ENCODE measurements at places on chromosomes 2 and 18.

- no peak for DNase-seq
Measured at GRCh38 chr2:38178556-38179419, 102.8 kb upstream of the CYP1B1 start.

- DNase-seq: peak; percentile 46
Measured at GRCh38 chr2:73987109-73987947, 2.6 kb downstream of the TET3 start.

DNA sequence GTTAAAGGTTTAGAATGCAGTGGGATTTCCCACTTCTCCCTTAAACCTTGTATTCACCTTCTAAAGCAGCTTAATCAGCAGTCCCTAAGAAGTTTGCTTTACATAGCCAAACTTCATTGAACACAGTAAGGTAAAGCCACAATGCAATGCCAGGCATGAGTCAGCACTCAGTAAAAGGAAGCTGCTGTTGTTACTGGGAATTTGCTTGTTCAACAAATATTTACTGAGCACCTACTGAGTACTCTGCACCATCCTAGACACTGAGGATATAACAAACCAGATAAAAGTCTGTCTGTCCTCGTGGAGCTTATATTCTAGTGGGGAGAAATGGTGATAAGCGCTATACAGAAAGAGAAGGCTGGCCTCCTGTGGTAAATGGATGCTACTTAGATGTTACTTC, 162.7 kb downstream of the PKP4 start:
- no peak for DNase-seq

- DNase-seq: no peak
Measured at GRCh38 chr18:74806073-74806472, 208.4 kb downstream of the ZNF407 start.

GRCh38 chr2:218002143-218002844, 501 bp downstream of the TNS1 start:
- no peak for DNase-seq

DNA sequence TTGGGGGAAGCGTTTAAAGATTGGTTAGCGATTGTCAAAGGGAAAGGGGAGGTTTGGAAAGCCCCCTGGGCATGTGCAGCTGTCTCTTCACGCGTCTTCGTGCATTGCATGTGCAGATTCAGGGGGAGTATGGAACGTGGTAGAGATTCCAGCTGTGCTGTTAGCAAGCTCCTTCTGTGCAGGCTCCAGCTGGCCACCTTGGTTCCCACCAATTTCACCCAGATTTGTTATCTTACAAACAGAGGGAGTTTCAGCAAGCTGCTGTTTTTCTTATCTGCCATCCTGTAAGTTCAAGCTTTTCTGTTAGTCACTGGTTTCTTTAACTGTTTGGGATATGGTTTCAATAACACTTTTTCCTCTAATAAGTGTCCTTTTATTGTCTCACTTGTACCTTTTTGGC, 30.4 kb downstream of the FARP2 start:
- no peak for DNase-seq

DNA sequence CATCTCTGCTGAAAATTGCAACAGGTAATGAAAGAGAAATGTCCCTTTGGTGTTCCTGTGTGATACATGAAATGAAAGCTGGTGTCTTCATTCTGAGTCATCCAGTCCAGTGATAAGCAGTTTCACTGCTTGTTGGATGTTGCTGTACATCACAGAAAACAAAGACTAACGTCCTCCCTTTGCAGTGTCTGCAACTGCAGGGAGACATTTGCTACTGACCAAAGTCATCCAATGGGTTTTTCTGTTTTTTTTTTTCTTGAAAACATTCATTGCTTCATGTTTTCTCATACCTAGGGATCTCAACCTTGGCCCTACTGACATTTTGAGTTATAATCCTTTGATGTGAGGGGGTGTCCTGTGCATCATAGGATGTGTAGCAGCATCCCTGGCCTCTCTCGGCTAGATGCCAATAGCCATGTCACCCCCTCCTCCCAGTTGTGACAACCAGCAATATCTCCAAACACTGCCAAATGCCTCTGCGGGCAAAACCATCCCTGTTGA, 63.6 kb upstream of the FZD5 start:
- DNase-seq: no peak

DNA sequence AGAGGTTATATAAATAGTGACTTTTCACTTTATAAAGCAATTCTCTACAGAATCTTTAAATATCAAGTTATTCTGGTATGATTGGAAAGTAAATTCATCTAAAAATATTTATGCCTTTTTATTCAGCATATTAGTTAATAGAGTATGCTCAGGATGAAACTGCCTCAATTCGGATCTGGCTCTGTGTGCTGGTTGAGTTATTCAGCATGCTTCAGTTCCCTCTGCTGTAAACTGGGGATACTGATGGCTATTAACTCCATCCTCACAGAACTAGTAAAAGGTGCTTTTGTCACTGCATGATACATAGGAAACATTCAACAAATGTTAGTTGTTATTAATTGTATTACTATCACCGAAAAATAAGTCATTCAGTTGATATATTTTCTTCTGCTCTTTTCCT, 250.3 kb downstream of the NRXN1 start:
- DNase-seq: no peak

- no peak for DNase-seq
Measured at GRCh38 chr2:1907291-1907690, 163.0 kb upstream of the PXDN start.

- DNase-seq: peak; percentile 29
Measured at GRCh38 chr2:21757805-21758430, 634.1 kb downstream of the TDRD15 start.

DNA sequence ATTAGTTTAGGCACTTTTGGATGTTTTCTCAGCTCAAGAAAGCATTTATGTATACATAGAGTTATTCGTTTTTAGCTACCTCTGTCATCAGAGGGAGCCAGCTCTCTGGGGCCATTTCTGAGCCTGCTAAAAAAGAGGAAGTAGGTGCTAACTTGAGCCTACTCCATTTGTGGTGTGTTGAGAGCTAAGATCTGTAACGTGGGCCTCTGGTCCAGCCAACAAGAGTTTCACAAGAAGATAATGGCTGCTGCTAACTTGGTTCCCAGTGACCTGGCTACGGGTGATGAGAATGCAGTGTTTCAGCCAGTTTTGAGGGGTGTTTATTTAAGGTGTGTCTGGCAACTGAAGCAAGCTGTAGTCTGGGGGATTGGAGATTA, 182.5 kb downstream of the PRKCE start:
- no peak for DNase-seq

GRCh38 chr2:47520825-47521665, 118.1 kb downstream of the MSH2 start:
- DNase-seq: peak; percentile 34

GRCh38 chr2:218075975-218076811, 7.1 kb downstream of the RUFY4 start:
- DNase-seq: no peak

DNA sequence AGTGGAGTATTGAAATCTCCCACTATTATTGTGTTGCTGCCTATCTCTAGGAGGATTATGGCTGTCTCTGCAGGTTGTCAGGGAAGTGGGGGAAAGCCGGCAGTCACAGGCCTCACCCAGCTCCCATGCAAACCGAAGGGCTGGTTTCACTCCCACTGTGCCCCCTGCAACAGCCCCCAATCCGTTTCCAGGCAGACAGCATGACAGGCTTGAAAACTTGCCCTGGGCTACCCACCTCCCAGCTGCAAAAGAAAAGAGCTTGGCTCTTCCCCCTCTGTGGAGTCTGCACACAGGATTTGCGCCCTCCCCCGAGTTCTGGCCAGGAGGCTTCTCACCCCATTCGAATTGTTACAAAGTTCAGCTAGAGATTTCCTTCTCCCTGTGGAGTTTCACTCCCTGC, 87.4 kb upstream of the MSTN start:
- no peak for DNase-seq

DNA sequence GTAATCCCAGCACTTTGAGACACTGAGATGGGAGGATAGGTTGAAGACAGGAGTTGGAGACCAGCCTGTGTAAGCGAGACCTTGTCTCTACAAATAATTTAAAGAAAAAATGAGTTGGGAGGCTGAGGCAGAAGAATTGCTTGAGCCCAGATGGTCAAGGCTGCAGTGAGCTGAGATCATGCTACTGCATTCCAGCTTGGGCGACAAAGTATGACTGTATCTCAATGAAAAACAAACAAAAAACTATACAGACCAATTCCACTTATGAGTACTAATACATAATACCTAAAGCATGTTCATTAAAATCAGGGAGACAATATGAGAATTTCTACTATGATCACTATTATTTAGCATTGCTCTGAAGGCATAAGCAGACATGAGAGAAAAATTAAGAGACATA, 12.6 kb downstream of the RNF149 start:
- DNase-seq: no peak

GRCh38 chr18:76374330-76375281, 120.4 kb downstream of the ZNF516 start:
- no peak for DNase-seq

GRCh38 chr2:134109725-134110124, 144.1 kb upstream of the MGAT5 start:
- no peak for DNase-seq

- DNase-seq: no peak
Measured at GRCh38 chr18:29849144-29849543, 1193.4 kb downstream of the DSC3 start.

- DNase-seq: no peak
Measured at GRCh38 chr18:38851526-38851925, 1285.9 kb upstream of the CELF4 start.

GRCh38 chr2:28276807-28277206, 115.9 kb upstream of the FOSL2 start:
- peak; percentile 25 for DNase-seq

- no peak for DNase-seq
Measured at GRCh38 chr2:151891566-151892194, 63.5 kb upstream of the ARL5A start.

GRCh38 chr2:102016399-102016955, 24.7 kb downstream of the IL1R2 start:
- no peak for DNase-seq

GRCh38 chr2:135709992-135710391, 31.7 kb upstream of the UBXN4 start:
- DNase-seq: peak; percentile 57

GRCh38 chr2:160721089-160722040, 227.8 kb upstream of the RBMS1 start:
- DNase-seq: no peak

- no peak for DNase-seq
Measured at GRCh38 chr2:190210471-190210870, 109.2 kb downstream of the HIBCH start.

DNA sequence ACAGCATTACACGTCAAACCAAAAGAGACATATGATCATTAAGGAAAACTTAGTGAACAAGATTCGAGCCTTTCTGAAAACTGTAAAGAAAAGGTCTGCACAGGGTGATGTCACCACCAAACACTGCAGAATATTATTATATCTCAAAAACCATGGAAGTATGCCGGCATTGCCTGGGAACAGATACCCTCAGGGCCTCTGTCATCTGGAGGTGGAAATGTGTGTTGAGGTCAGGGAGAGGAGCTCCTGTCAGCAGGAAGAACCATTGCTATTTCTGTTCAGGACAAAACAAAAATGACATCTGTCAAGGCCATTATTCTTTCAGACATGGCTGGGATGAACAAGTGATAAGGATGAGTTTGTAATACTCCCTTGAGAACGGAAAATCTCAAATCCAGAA, 365.9 kb upstream of the TRIB2 start:
- DNase-seq: no peak

DNA sequence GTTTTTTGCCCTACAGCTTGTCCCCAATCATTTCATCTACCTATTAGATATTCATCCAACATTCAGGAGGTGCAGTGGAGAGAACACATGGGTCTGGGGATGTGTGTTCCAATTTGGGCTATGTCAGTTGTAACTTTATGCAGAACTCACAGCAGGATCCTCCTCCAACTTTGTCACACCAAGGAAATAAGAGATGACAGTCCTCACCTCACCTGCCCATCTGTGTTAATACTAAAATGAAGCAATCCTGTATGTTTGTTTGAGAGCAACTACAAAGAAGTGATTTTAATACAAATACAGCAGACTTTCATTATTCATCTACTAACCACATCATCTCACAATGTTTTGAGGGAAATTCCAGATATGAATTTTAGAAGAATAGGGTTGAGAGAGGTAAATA, 126.7 kb downstream of the ARHGAP15 start:
- DNase-seq: no peak

- DNase-seq: no peak
Measured at GRCh38 chr2:47601568-47601967, 181.4 kb upstream of the MSH6 start.

DNA sequence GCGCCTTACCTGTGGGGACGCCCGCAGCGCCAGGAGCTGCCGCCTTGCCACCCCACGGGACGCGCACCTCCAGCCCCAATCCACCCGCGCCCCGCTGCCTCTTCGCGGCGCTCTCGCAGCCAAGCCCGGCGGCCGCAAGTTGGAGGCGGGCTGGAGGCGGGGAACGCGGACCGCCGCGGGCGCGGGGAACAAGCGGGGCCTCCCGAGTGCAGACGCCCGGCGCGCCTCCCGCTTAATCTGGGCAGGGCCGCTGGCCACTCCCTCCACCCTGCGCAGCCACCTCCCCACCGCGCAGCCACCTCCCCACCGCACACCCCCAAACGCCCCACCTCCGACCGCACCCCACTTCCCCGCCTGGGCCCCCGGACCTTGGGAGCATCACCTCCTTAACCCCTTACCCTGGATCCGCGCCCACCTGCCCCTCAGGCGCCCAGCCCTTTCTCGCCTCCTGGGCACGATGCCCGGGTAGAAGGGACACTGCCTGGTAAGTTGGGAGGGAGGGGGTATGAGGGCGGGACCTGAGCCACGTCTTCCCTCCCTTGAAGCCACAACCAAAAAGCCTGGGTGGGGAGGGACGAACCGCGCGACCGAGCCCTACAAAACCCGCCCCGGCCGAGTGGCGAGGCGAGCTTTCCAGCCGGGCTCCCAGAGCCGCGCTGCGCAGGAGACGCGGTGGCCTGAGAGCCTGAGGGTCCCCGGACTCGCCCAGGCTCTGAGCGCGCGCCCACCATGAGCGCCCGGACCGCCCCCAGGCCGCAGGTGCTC, at the start of the genes COL4A3 and COL4A4:
COL4A3 (plus strand) TSS at position 627 of the 765 bp plus-strand sequence; CDS start at position 730, 103 bp downstream.
COL4A4 (minus strand) TSS at position 208 of the 765 bp plus-strand sequence. CDS start 16,722 bp downstream, outside the sequence.
- peak; percentile 78 for DNase-seq

DNA sequence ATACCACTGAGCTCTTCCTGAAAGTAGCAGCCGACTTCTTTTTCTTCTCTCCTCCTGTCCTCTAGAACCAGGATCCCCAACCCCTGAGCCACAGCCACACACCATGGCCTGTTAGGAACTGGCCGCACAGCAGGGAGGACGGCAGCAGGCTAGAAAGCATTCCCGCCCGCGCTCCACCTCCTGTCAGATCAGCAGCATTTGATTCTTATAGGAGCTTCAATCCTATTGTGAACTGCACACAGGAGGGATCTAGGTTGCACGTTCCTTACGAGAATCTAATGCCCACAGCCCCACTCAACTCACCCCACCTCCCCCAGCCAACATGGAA, 179.1 kb upstream of the SH3BP4 start:
- DNase-seq: no peak

GRCh38 chr2:22970284-22970975, 414.5 kb upstream of the KLHL29 start:
- DNase-seq: no peak

- DNase-seq: no peak
Measured at GRCh38 chr2:65364986-65365733, 67.2 kb downstream of the SPRED2 start.

- DNase-seq: no peak
Measured at GRCh38 chr2:236932831-236933361, 152.8 kb upstream of the COPS8 start.
